T-helper 9 cell (primary cell): ENCODE measurements at places on chromosomes 6 and 20.

DNA sequence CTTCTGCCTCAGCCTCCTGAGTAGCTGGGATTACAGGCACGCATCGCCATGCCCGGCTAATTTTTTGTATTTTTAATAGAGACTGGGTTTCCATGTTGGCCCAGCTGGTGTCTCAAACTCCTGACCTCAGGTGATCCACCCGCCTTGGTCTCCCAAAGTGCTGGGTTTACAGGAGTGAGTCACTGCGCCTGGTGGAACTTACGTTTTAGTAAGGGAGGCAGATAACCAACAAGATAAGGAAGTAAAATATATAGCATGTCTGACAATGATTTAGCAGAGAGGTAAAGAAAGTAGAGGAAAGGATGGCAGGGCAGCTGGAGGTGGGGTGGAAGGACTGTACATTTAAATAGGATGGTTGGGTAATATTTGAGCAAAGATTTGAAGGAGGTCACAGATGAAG lies 12.8 kb upstream of the MYMX start:
- DNase-seq: no peak

DNA sequence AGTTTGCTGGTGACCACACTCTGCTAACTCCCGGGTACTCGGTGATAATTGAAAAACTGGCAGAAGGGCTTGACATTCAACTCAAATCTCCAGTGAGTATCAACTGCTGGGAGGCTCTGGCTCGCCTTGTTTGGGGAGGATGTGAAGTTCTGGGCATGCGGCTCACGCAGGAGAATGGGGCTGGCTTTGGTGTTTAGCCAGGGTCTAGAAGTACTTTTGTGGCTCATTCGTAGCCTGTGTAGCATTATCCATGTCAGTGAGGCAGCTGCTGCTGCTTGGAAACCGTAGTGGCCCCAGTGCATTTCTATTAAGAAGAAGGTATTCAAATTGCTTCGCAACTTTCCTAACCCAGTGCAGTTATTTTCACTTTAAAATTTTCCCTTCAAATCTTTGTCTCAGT lies 52.2 kb downstream of the KDM1B start:
- DNase-seq: no peak

GRCh38 chr6:143536461-143536865 lies 24.9 kb upstream of the FUCA2 start:
- DNase-seq: peak; percentile 41

DNA sequence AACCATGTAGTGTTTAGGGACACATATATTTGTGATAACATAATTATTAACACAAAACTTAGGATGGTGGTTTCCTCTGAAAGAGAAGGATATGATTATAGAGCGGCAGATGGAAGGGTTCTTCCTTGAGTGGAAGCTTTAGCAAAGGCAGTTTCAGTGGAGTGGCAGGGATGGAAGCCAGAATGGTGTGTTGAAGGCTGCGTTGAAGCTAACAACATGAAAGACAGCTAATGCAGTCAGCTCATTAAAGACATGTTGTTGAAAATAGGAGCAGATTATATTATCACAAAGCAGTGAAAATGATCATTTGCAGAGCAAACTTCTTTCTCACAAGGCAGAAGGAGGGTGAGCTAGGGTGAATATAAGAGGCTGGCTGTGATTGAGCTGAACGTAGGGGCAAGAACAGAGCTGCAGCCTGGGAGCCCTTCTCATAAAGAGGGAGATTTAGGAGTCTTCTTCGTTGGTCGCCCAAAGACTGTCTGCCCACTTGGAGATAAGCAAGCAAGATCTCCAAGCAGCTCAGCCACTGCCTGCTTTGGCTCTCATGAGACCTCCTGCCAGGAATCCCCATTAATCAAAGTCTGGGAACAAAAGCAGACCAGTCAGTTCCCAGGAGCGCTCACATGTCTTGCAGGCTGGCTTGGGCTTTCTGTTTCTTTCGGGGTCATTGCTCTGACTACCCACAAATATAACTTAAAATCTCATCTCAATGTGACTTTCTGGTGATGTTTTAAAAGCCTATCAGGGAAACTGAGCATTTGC lies 2.6 kb upstream of the ANKRD6 start:
- no peak for DNase-seq

- DNase-seq: no peak
These were observed 12.1 kb upstream of the ITPR3 start for GRCh38 chr6:33609019-33609418.

DNA sequence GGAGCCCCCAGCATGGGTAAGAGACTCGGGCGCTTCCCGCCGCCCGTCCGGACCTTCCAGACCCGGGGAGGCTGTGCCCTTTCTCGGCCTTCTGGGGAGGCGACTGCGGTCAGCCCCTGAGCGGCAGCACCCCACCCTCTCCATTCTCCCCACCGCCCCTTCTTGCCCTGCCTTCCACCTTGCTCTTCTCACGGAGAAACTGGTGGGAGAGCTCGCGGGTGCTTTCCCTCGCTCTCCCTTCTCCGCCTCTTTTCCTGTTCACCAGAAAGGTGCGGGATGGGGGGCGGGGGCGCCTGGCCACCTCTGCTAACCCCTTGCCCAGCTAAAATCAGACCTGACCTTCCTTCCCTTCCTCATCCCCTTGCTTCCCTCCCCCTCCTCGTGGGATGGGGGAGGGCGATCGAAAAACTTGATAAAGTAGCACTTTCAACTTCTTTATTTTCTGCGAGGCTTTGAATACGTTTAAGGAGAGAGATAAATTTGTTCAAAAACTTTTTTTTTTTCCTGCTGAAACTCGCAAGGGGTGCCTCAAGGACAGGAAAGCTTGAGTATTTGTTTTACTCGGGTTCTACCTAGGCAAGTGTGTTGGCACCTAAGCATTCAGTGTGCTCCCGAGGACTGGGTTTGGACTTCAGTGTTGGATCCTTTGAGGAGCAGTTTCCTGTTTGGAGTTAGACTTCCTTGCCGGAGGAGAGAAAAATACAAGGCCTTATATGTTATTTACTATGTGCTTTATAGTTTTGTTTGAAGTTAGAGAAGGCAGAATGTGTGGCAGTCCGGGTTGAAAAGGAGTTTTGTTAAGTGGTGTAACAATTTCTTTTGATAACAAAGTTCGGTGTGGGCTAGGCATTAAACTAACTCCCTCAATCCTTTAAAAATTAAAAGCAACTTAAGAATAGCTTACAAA lies 897 bp downstream of the CD2AP start:
- DNase-seq: no peak

GRCh38 chr20:62553136-62553837 lies 77.5 kb upstream of the GATA5 start:
- no peak for DNase-seq

DNA sequence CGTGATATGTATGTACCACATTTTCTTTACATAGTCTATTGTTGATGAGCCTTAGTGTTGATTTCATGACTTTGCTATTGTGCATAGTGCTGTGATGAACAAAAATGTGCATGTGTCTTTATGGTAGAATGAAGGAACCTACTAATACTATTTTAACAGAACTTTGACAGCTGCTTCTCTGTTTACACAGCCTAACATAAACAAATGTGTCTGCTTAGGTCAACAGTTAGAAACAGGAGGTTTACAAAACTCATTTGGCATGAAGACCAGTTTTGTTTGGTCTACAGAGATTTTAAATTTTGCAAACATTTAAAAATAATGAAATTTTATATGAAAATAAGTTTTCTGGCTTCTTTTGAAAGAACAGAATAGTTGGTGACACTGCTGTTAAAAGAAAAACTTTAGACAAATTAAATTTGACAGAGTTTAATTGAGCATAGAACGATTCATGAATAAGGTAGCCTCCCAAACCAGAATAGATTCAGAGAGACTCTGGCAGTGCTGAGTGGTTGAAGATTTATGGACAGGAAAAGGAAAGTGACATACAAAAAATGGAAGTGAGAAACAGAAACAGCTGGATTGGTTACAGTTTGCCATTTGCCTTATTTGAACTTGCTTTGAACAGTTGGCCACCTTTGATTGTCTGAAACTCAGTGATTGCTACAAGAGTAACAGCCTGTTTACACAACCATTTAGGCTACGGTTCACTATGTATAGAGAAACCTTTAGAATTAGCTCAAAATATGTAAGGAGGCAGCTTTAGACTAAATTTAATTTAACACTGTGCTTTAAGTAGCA lies 715.8 kb upstream of the HS3ST5 start:
- DNase-seq: no peak

DNA sequence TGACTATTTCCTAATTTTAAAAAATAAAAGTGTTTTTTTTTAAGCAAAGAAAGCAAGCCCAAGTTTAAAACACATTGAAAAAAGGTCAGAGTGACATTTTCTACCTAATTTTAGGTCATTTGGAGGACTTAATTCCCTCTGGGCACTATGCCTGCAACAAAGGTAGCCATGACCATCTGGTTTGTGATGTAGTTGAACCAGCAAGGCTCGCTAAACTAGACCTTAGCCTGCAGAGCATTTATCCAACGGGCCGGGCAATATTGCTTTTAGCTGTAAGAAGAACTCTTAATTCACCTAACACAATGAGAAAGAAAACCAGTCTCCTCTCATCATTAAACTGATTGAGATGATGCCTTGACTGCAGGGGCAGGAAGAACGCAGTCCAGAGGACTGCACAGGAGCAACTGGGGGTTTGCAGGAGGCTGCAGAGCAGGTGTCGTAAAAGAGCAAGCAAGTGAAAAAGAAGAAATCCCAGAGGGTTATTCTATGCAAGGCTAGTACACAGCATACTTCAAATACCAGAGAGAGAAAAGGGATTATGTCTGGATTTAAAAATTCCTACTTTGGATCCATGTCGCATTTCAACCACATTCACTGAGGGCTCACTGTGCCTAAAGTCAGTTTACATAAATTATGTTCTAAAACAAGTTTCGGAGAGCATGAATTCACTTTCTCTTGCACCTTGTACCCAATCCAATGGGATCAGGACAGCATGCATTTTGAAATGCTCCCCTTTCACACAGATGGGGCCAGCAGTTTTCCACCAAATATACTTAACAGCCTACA lies 12.8 kb downstream of the TRAF3IP2 start:
- DNase-seq: no peak

DNA sequence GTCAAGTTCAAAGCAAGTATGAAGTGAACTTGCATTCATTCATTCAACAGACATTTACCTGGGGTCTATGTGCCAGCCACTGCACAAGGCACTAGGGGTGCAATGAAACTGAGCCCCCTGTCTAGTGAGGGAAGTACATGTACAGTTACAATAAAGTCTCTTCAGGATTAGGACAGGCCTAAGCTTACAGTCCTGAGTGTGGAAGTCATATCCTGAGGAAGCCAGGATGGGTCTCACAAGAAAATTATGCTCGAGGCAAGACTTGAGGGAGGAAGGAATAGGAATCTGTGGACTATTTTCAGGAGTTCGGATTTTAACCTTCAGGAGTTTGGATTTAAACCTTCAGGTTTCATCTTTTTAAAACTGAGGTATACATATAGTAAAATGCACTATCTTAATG lies 19.4 kb downstream of the TTI1 start:
- DNase-seq: no peak

DNA sequence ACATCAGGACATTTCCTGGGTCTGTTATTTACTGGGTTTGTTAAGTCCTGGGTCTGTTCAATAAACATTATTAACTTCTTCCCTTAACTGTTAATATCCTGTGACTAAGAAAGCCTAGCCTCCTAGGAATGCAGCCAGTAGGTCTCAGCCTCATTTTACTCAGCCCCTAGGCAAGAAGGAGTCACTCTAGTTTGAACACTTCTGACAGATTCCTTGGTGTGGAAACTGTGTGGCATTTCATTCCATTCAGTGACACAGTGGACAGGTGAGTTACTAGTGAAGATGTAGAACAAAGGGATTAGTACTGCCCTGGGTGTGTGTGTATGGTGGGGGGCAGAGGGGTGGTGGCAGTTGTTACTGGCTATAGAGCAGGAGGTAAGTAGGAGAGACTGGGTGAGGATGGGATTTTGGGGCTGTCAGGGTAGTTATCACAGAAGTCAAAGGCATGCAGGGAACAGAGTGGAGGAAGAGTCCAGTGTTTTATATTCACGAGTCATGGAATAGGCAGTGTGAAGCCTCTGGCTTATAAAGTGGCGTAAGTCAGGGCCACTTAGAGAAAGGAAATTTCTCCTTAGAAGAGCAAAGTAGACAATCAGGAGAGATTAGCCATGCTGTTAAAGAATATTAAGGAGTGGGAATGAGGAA lies 28.4 kb downstream of the RNF182 start:
- DNase-seq: no peak
